Progenitor cell of endocrine pancreas (in vitro differentiated cells): ENCODE measurements at places on chromosomes 16 and 17. TPM values are rescaled to one million over a fixed set of nuclear protein-coding genes. Genes with fewer than 3 reads are reported as not detected.
A peak's percentile ranks its signal among the peaks of the same experiment; 100 is the strongest.

- no peak for DNase-seq
- H3K4me3 ChIP-seq = peak overlapping the region; percentile 14
- no peaks in the 10 kb centered on the region for H3K36me3 ChIP-seq
- H3K27me3 ChIP-seq = peaks cover 75% of the 10 kb centered on the region
- peak overlapping the region; percentile 33 for H3K27ac ChIP-seq
Measured at GRCh38 chr17:68199837-68200688, 47.8 kb upstream of the AMZ2 start.

- H3K27me3 ChIP-seq = peaks cover 17% of the 10 kb centered on the region
- no peaks in the 10 kb centered on the region for H3K36me3 ChIP-seq
- no peak overlapping the region for H3K27ac ChIP-seq
- peaks cover 7% of the 10 kb centered on the region for H3K4me1 ChIP-seq
- peak; percentile 35 for DNase-seq
Measured at GRCh38 chr16:77584205-77584859, 138.0 kb upstream of the NUDT7 start.

- DNase-seq = no peak
- H3K27ac ChIP-seq = peak overlapping the region; percentile 2
- H3K36me3 ChIP-seq = peaks cover 7% of the 10 kb centered on the region
- no peak overlapping the region for H3K4me3 ChIP-seq
Measured at GRCh38 chr17:38922538-38923297, 2.7 kb upstream of the LASP1NB start.

DNA sequence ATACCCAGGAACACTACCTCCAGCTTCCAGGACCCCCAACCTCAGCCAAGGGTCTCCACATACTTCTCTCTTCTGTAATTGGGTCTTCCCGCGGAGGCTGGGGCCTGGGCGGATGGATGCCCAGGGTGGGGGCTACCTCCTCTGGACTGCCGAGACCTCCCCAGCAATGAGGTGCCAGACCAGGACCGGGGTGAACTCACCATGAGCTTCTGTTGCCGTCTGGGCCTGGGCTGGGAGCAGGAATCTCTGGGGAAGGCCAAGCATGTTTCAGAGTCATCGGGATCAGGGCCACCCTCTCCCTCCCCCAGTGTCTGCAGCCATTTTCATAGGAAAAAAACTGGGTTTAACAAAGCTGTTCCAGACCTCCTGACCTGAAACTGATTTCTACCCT is 10.3 kb upstream of the BAHCC1 start:
- H3K27ac ChIP-seq = no peak overlapping the region
- peaks cover 13% of the 10 kb centered on the region for H3K27me3 ChIP-seq
- H3K4me1 ChIP-seq = peaks cover 13% of the 10 kb centered on the region

- no peak overlapping the region for H3K4me3 ChIP-seq
- H3K27ac ChIP-seq = no peak overlapping the region
- H3K27me3 ChIP-seq = peaks cover 7% of the 10 kb centered on the region
- DNase-seq = no peak
Measured at GRCh38 chr17:41618341-41619035, 5.9 kb downstream of the KRT17 start.

- no peaks in the 10 kb centered on the region for H3K4me1 ChIP-seq
- no peaks in the 10 kb centered on the region for H3K27me3 ChIP-seq
- peaks cover 36% of the 10 kb centered on the region for H3K36me3 ChIP-seq
- H3K27ac ChIP-seq = peak overlapping the region; percentile 11
Measured at GRCh38 chr16:84774810-84775209, 45.0 kb upstream of the CRISPLD2 start.

GRCh38 chr17:27585792-27586191 is 45.2 kb upstream of the LGALS9 start:
- DNase-seq = no peak
- H3K4me3 ChIP-seq = no peak overlapping the region
- peaks cover 7% of the 10 kb centered on the region for H3K36me3 ChIP-seq
- no peaks in the 10 kb centered on the region for H3K4me1 ChIP-seq

DNA sequence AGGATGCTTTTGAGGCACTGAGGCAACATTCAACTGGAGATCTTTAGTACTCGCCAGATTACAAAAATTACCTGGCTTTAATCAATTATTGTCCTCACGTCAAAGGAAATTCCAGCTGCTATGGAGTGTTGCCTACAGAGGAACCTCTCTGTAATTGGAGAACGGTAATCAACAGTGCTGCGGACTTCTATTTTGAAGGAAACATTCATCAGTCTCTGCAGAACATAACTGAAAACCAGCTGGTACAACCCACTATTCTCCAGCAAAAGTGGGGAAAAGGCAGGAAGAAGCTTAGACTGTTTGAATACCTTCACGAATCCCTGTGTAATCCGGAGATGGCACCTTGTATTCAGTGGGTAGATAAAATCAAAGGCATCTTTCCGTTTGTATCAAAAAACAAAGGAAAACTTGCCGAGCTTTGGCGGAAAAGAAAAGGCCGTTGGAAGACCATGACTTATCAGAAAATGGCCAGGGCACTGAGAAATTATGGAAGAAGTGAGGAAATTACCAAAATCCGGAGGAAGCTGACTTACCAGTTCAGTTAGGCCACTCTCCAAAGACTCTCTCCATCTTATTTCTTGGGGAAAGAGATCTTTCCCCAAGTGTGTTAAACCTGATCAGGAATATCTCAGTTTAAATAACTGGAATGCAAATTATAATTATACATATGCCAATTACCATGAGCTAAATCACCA is 3.0 kb downstream of the SLC35G3 start:
- no peak overlapping the region for H3K4me3 ChIP-seq
- peaks cover 2% of the 10 kb centered on the region for H3K27me3 ChIP-seq
- no peaks in the 10 kb centered on the region for H3K4me1 ChIP-seq
- DNase-seq = no peak
- no peak overlapping the region for H3K27ac ChIP-seq

GRCh38 chr16:81657224-81657623 is 121.9 kb upstream of the PLCG2 start:
- peaks cover 10% of the 10 kb centered on the region for H3K36me3 ChIP-seq
- H3K27me3 ChIP-seq = no peaks in the 10 kb centered on the region
- no peak overlapping the region for H3K27ac ChIP-seq
- peaks cover 14% of the 10 kb centered on the region for H3K4me1 ChIP-seq
- DNase-seq = no peak

GRCh38 chr17:38701504-38702165 is 3.4 kb upstream of the MLLT6 start:
- peak overlapping the region; percentile 73 for H3K4me3 ChIP-seq
- peaks cover 39% of the 10 kb centered on the region for H3K27me3 ChIP-seq
- H3K27ac ChIP-seq = peak overlapping the region; percentile 70
- no peak for DNase-seq

DNA sequence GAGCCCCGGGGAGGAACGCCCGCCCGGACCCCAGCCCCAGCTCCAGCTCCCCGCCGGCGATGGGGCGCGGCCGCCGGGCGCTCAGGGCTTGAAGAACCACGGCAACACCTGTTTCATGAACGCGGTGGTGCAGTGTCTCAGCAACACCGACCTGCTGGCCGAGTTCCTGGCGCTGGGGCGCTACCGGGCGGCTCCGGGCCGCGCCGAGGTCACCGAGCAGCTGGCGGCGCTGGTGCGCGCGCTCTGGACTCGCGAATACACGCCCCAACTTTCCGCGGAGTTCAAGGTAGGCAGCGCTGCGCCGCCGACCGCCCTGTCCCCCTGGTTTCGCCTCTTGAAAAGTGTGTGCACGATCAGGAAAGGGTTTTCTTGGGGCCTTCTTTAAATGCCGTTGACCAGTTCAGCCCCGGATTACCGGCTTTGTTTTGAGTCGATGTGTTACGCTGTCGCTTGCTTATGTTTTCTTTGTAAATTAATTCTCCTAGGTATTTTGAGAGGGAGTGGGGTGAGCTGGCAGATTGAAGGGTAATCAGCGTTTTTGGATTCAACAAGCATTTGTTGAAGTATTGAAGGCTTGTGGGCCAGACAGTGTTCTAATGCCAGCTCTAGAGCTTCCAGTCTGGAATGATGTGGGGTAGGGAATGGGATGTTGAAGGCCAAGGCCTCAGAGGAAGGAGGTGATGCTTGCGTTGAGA is 681 bp downstream of the USP43 start:
- no peaks in the 10 kb centered on the region for H3K36me3 ChIP-seq
- H3K27me3 ChIP-seq = no peaks in the 10 kb centered on the region
- peak overlapping the region; percentile 96 for H3K27ac ChIP-seq
- peaks cover 29% of the 10 kb centered on the region for H3K4me1 ChIP-seq
- peak; percentile 60 for DNase-seq

Gene CENPN
- 25.8 and 27.4 TPM in 2 replicates for total RNA-seq

Gene DPEP1
- total RNA-seq = 29.6 and 36.3 TPM in 2 replicates

Gene TBX2
- 1.1 and 3.6 TPM in 2 replicates for total RNA-seq

Gene CTRL
- total RNA-seq = 0.57 and 2.2 TPM in 2 replicates

Gene DHRS7C
- total RNA-seq = not detected in 2 replicates

Gene TSNAXIP1
- total RNA-seq = 12.3 and 14.5 TPM in 2 replicates
